ENCODE measurements at places on chromosomes 3 and 15. TPM values are rescaled to one million over a fixed set of nuclear protein-coding genes. Genes with fewer than 3 reads are reported as not detected.

DNA sequence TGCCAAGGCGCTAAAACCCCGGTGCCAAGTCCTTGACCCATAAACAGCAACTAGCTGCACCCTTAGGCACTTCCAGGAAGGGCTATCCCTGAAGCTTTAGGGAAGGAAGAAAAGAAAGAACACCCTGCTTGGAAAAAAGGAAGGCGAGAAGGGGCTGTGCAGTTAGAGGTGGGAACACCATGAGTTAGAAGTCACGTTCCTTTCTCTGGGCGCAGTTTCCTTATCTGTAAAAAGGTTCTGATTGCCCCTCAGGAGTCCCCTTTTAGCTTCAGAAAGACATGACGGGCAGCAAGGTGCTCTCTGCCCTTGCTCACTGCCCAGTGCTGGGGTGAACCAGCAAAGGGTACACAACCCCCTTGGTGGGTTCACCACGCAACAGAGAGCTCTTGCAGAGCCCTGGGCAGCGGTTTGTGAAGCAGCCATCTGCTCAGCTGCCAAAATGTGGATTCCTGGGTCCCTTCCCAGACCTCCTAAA, 798 bp downstream of the GCHFR start:
- no peak for DNase-seq

The DPPA2 gene
- not detected for polyA plus RNA-seq

The BTD gene
- 13.7 TPM for polyA plus RNA-seq

DNA sequence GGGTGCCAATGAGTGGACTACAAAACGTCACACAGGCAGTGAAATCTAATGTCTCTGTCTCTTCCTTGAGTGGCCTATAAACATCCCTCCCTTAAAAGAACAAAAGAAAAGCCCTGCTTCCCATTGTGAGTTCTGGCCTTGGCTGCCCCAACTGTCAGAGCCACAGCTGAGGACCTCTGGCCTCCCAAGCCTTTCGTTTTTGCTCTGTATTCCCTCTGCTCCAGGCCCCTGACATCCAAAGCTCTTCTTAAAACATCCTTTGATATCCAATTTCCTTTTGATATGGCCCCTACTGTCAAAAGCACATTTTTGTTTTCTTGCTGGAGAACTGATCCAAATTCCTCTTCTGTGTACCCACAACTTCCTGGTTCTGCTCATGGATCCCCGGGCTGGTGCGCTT, 126.8 kb downstream of the RORA start:
- DNase-seq, result no peak

DNA sequence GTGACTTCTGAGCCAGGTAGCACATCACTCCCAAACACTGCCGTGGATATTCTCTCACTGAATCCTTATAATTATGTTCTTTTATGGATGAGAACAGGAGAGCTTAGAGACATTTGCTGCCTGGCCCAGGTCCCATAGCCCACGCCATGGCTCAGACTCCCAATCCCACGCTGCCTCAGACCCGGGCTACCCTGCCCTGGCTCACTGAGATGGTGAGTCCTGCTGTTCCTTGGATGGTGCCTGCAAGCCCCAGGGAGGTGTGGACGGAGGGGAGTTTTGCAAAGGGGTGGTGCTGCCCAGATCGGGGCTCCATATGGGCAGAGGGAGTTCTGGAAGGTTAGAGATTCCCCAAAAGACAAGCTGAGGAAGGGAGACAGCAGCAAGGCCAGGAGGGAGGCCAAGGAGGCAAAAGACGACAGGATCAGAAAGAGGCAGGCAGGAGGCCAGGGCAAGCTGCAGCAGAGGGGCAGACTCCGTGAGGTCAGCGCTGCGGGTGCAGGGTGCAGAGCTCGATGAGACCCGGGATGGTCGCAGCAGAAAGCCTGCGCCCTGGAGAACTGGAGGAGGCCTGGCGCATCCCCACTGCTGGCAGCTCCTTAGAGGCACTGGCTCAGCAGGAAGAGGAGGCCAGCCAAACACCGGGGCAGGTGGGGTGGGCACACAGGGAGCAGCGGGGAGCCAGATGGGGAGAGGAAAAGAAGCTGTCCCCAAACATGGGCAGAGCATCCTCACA, 95.7 kb upstream of the ALDH1A3 start:
- no peak for DNase-seq

The LDHAL6B gene
- 0.12 TPM for polyA plus RNA-seq

- DNase-seq, result no peak
Observed at GRCh38 chr3:22835041-22835440, 368.1 kb upstream of the UBE2E2 start.

The MKRN2OS gene
- polyA plus RNA-seq, result 0.70 TPM

The CACNA2D2 gene
- polyA plus RNA-seq, result 8.2 TPM

The ZNF660 gene
- 5.7 TPM for polyA plus RNA-seq

GRCh38 chr3:193165431-193166120, 75.4 kb upstream of the PLAAT1 start:
- DNase-seq, result no peak

DNA sequence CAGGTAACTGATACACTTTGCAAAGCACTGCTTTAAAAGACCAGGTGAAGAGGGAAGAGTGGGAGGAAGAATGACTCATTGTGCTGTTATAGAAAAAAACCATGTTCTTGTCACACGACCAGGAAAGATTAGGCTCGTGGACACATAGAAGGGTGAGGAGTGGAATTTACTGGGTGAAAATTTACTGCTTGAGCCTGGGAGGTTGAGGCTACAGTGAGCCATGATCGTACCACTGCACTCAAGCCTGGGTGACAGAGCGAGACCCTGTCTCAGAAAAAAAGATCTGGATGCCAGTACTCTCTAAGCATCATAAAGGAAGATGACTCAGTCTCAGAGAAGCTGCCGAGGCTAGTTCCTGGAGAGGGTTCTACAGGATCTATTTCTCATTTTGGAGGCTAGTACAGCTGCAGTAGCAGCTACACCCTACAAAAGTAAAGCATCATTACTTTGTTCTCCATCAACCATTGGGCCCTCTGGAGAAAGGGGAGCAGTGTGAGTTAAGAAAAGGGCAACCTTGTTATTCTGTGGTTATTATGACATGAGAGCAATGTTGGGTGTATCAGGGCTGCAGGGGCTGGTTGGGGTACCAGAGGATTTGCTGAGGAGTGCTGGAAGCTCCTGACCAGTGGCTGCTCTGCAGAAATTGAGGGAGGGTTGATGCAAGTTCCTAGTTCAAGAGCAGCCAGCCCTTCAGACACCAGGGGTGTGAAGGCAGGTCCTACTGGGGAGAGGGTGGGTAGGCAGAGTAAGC, 75.4 kb downstream of the CMTM8 start:
- no peak for DNase-seq

- DNase-seq, result no peak
Observed at GRCh38 chr15:63939531-63940130, 105.9 kb upstream of the HERC1 start.

DNA sequence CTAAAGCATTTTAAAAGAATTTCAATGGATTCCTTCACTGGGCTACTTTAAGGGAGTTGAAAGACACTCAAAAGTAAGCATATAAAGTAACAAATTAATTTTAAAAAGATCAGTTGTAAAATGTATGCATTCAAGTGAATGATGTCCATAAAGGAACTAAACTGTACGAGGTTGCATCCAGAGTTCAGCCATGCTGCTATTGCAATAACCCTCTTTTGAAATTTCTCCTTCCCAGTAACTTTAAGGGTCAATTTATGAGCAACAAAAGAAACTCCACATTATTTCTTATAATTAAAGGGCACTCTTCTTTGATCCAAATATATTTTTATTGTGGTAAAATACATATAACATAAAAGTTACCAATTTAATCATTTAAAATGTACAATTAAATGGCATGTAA, 22.9 kb downstream of the BTLA start:
- DNase-seq, result no peak

DNA sequence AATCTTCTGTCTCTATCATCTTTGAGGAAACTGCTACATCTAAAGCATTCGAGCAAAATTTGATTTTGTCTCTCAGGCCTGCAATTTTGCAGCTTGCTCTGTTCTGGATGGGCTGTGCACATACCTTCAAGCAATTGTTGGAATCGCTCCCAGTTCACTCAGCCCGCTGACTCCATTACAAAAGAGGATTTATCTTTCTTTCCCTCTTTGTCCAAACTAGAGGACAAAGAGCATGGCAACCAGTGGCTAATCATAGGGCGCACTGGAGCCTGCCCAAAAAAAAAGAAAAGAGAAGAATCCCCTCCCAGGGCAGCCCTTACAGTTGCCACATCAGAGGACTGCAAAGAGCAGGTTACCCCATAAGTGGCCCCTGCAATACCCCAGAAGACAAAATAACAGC, 49.0 kb upstream of the DUT start:
- DNase-seq, result peak; percentile 23

GRCh38 chr3:114127517-114127916, 51.3 kb downstream of the DRD3 start:
- DNase-seq, result no peak

DNA sequence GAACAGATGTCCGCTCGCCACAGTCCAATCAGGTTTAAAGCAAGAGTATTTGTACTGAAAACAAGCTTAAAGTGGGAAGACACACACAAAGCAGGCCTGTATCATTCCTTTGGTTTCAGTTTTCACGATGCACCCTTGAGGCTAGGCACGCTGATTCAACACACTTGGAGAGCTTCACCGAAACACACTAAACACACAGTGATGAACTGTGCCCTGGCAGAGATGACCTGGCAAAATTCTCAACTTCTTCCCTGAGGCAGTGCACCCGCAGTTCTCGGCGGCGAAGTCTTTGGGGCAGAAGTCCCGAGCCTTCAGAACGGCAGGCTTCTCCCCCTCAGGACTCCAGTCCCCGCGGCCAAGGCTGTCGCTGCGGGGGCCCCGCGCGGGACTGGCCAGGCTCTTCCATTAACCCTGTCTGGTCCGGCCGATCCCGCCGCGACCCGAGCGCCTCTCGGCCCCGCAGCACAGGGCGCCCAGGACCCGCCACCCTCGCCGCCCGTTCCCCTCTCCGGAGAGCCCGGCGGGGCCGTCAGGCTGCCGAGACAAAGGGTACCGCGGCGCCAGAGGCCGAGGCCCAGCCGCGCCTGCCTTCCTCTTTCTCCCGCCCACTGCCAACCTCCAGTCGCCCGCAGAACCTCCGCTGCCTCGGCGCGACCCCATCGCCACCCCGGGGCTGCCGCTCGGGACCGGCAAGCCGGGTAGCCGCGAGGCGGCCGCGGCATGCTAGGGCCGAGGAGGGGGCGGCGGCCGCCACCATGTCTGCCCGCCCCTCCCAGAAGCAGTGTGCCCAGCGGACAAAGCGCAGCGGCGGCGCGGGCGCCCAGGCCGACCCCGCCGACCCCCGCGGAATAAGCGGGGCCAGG, 792 bp downstream of the GABPB1 start:
- DNase-seq, result peak; percentile 77

DNA sequence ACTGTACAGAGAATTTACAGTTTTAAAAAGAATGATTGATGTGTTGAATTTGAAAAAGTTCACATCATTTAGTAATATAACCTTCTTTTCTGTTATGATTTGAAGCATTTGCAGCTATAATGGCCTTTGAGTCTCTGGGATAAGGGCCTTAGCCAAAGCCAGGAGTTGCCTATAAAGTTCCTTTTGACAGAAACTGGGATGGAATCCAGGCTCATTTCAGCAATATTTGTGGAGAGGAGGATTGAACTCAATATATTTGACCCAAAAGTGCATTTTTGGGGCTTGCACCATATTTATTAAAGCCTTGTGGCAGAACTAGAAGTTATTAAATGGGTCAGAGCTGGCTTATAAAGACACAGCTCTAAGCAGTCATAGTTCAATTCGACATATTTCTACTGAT, 348.7 kb upstream of the EPHA3 start:
- DNase-seq, result no peak
